ENCODE measurements at places on chromosomes 7 and 10. TPM values are rescaled to one million over a fixed set of nuclear protein-coding genes. Genes with fewer than 3 reads are reported as not detected.

GRCh38 chr10:66927251-66927935 is 1.6 kb downstream of the LRRTM3 start:
- DNase-seq = no peak

DNA sequence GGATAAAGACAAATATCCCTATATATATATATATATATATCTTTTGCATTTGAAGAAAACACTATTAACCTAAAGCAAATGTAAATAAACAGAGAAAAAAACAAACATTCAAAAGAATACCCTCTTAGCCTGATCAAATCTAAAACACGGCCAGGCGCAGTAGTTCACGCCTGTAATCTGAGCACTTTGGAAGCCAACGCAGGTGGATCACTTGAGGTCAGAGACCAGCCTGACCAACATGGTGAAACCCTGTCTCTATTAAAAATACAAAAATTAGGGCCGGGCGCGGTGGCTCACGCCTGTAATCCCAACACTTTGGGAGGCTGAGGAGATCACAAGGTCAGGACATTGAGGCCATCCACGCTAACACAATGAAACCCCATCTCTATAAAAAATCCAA is 9.2 kb downstream of the ANXA7 start:
- DNase-seq = no peak

DNA sequence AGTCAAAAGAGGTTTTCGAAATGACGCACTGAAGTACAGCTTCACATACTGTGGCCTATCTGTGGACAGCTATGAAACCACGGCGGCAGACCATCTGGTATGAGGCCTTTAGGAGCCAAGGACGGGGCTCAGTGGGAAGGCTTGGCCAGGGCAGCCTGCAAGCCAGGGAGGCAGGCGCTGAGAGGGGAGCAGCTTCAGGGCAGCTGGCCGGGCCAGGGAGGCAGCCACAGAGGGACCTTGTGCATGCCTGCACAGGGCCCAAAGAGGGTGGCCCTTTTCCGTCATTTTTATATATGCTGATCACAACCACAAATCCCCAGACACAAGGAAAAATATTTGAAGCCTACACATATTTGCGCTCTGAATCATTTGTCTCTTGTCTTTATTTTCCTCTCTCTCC is 13.5 kb downstream of the CALD1 start:
- DNase-seq = no peak

GRCh38 chr10:25083546-25084111 is 67.2 kb downstream of the THNSL1 start:
- DNase-seq = no peak

Gene CNPY1
- polyA plus RNA-seq = not detected

Gene ARHGEF35
- 19.5 TPM for polyA plus RNA-seq

Gene PITX3
- polyA plus RNA-seq = 1.4 TPM

Measured in renal pelvis (tissue), 12 donors.